ENCODE measurements at places on chromosomes 12 and 14. TPM values are rescaled to one million over a fixed set of nuclear protein-coding genes. Genes with fewer than 3 reads are reported as not detected.

DNA sequence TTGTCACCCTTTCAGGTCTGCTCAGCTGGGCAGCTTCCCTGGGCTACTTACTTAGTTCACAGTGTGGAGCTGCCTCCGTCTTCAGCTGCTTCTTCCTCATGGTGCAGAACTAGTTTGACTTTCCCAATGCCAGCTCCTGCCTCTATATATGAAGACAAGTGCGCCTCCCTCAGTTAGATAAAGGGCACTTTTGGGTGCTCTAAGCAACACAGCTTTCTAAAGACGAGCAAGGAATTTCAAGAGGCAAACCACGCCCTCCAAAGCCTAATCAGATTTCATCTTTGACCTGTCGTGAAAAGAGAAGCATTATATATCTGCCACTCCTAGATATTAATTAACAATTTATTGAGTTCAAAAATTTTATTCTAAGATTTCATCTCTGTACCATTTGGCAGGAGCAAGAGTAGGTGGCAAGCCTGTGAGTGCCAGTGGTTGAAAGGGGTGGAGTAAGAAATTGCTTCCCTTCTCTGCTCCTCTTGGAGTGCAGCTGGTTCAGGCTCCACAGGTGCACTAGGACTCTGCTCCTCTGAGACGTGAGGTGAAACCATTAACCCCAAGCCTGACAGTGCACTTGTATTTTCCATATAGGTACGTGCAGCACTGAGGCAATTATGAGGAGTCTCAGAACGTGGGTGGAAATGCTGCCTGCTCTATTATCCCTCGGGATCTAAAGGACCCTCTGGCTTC, 2.1 kb upstream of the SLC11A2 start:
- DNase-seq, result no peak

DNA sequence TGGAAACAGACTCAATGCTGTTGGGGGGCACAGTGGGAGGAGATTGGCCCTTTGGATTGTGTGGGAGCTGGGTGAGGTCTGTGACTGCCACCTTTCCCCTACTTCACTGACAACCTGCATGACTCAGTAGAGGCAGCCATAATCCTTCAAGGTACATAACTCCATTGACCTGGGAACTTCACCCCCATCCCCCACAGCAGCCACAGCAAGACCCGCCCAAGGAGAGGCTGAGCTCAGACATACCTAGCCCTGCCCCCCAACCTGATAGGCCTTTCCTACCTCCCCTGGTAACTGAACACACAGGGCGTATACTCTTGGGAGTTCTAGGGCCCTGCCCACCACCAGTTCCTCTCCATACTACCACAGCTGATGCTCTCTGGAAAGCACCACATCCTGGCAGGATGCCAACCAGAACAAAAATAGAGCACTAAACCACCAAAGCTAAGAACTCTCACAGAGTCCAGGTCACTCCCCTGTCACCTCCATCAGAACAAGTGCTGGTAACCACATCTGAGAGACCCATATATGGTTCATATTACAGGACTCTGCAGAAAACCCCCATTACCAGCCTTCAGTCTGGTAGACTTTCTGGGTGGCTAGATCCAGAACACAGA, 703.9 kb downstream of the FSCB start:
- DNase-seq, result no peak

DNA sequence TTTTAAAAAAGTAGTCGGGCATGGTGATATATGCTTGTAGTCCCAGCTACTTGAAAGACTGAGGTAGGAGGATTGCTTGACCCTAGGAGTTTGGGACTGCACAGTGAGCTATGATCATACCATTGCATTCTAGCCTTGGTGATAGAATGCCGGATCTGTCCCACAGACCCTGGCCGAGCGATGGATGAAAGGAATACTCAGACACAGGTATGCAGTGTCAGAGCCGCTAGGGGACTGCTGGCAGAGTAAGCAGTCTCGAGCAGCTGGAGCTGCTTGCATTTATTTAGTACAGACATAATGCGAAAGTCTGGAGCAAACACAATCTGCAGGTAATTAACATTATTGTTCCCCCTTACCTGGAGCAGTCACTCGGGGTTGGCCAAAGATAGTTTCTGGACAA, 18.6 kb downstream of the AICDA start:
- DNase-seq, result no peak

GRCh38 chr14:105192866-105193731, 12.0 kb upstream of the NUDT14 start:
- no peak for DNase-seq

DNA sequence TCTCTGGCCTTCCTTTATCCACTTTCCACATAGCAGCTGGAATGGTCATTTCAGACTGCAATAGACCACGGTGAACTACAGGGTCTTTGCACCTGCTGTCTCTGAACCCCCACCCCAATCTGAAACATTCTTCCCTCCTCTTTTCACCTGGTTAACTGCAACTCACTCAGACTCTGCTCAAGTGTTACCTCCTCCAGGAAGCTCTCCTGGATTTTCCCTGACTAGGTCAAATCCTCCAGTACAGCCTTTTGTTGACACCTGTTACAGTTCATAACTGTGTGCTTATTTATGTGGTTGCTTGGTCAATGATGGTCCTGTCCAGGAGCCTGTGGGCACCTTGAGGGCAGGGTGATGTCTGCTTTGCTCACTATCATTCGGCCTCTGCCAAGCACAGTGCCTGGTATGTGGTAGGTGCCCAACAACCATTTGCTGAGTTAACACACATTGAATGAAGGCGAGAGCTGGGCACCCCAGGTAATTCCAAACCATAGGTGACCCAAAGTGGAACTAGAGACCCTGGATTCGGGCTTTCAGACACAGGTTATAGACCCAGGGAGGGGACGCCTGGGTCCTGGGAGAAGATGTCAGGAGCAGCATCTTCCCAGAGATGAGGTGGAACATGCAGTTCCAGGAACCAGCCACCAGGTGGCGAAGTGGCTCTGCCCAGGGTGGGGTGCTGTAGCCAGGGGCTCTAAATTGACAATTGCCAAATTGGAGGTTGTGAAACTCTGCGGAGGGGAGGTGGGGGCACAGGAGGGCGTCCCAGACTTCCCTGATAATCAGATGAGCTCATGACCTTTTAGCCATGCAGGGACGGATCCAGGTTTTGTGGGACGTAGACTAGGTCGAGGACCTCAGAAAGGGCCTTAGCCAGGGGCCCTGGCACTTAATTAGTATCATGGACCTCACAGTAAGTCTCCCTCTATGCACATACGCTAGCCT, 28.1 kb downstream of the TRPV4 start:
- no peak for DNase-seq

DNA sequence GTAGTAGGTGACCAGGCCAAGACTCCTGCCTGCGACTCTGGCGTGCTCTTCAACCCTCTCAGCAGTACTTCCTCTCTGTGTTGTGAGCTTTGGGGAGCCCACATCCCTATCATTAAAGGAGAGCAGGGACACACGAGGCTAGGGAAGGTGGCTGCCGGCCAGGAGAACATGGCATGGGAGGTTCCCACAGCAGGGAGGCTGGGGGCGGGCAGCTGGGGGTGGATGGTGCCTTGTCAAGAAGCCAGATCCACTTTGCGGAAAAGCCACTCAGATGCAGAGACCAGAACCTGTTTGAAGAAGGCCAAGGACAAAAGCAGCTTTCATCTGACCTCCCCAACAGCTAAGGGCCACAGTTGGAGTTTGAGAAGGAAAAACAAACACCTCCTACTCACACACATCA, 198.6 kb downstream of the BCL11B start:
- DNase-seq, result no peak

GRCh38 chr12:76249501-76249900, 98.7 kb downstream of the BBS10 start:
- DNase-seq, result no peak

- no peak for DNase-seq
These were observed 16.0 kb downstream of the FOXN4 start for GRCh38 chr12:109293106-109293505.

- no peak for DNase-seq
These were observed 49.0 kb upstream of the MSRB3 start for GRCh38 chr12:65229441-65229840.

DNA sequence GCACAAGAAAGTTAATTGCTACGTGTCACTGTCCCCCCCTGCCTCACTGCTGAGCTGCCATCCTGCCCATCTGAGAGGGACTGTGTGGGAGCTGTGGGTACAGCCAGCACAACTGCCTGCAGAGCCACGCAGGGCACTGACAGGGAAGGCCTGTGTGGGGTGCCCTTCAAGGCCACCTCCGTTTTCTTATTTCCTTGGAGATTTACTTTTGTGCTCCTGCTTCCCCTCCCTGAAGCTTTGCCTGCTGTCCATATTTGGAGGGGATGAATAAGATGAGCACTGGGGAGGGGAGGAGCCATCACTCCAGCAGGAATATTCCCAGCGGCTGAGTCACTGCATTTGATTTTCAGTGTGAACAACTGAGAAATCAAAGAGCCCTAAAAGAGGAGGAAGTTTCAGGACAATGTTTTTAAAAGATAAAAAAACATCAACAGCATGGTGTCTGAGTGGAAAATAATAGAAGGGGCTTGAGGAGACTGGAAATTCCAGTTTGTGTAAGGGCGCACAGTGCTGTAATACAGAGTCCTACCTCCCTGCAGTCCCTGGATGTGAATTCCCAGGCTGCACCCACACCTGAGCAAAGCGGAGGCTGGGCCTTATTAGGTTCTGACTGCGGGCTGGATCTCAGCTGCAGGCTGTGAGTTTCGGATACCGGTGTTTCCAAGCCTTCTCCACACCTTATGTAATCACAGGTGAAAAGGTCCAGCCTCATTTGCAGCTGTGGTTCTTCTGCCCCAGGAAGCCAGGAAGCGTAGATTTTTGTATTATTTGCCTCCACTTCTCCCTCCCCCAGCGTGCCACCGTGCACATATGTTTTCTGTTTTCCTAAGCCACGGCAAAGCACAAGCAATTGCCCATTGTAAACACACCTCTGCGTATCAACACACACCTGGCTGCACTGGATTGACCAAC, 192.6 kb upstream of the BCL2L14 start:
- DNase-seq, result no peak

DNA sequence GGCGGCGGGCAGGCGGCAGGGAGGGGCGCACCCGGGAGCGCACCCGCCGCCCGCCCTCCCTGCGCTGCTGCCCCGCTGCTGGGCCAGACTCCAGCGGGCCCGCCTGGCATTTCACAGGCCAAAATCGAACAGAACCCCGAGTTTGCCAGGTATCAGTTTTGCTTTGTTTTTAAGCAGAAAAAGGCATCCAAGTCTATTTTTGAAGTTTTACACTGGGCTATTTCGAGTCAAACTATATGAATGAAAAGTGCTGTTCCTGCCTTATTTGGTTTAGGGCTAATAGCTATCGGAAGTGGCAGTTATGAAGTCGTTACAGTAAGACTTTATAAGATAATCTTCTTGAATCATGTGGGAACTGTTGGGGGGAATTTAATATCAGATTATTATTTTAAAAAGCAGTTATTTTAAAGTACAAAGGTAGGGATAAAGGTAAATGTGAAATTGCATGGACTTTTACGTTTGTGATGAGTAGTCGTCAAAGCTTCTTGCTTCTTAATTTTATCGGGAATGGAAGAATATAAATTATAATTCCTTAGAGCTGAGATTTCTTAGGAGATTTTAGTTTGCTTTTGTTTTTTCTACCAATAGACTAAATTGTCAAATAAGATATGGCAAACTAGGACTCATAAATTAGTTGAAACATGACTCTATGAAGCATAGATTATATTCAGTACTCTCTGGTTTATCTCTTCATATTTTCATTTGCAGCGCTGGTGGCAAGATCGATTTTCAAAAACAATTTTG, 1.1 kb downstream of the MSRB3 start:
- DNase-seq, result no peak

The CD163L1 gene
- 4.7 TPM for total RNA-seq

The KRT73 gene
- 27.4 TPM for total RNA-seq

The PLCZ1 gene
- total RNA-seq, result not detected

The REM2 gene
- total RNA-seq, result 1.5 TPM

The OTUB2 gene
- 35.5 TPM for total RNA-seq

The SLC38A4 gene
- 2.3 TPM for total RNA-seq

Data from suprapubic skin (tissue), 4 donors.